ENCODE measurements at places on chromosomes 12 and 14.
A peak's percentile ranks its signal among the peaks of the same experiment; 100 is the strongest.

DNA sequence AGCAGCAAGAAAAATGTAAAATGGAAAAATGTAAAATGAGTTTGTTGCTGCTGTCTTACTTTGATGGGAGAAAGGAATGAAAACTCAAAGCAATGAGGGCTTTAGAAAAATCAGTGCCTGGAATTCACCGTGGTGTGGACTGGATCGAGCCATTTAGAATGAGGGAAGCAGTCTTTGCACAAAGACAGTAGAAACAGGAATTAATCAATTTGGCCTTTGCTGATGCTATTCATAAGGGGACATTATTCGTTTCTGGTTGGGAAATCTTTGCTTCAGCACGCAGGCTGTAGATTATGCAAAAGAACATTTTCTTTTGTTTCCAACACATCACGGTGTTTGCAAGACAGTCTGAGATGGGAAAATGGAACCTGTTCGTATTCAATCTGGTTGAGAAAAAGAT lies 6.9 kb upstream of the TUNAR start:
- DNase-seq = no peak

GRCh38 chr14:30345511-30345910 lies 213.4 kb upstream of the G2E3 start:
- no peak for DNase-seq

- DNase-seq = no peak
These were observed 10.2 kb downstream of the STX2 start for GRCh38 chr12:130828895-130829294.

DNA sequence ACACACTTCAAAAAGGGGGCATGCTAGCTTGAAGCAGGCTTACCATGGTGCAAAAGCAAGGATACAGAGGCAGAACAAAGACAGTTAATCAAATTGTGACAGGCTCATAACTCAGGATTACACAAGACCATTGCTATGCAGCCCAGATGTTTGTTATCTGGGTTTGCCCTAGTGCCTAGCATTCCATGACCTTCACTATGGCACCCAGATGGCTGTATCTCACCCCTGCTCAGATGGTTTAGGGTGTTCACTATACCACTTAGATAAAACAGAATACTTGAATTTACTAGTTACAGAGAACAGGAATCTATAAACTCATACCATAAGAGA lies 56.2 kb downstream of the SDR9C7 start:
- DNase-seq = peak; percentile 25

DNA sequence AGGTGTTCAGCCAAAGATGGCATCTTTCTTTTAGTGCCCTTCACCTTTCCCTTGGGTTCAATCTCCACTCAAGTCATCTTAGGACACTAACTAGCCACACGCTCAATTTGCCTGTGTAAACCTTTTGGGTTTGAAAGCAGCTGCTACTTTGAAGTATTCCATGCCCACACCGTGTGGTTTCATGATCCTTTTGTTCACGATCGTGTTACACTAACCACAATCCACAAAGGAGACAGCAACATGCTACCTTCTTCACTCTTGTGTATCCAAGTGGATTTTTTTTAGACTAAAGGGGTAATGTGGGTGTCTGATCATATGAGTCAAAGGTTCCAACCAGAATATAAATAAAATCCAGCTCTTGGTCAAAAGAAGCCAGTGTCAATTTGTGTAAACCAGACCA lies 122.7 kb upstream of the FAR2 start:
- DNase-seq = no peak

DNA sequence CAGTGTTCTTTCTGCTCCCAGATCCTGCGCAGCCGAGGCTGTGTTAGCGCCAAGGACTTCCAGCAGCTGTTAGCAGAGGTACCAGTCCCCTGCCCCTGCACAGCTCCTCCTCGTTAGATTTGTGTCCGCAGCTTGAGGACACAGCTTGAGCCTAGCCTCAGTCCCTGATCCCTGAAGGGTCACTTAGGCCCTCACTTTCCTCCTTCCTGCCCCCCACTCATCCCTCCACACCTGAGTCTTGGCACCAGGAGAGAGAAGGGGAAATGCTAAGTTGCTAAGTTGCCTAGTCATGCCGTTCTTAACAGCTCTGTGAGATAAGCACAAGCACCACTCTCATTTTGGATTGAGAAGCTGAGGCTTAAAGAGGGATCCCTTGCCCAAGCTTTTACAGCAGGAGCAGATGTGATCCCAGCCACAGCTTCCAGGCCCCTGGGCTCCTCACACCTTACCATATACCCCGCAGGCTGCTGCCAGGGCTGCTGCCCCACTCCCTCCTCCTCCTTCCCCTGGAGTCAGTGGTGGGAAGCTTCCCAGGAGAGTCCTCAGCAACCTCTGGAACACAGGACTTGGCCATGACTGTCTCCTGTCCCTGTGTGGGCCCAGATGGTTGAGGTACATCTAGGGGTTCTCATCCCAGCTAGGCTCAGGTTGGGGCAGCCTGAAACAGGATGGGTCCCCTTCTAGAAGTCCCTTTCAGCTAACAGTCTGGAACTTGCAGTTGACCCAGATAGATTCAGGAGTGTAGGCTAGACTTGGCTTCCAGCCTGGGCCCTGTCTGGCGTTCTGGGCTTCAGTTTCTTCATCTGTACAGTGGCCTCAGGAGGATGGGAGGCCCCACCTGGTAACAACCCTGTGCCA lies 975 bp downstream of the OGFOD2 start:
- no peak for DNase-seq

Data from HL-60 (cell line).